ENCODE measurements at places on chromosomes 2 and 18. TPM values are rescaled to one million over a fixed set of nuclear protein-coding genes. Genes with fewer than 3 reads are reported as not detected.
A peak's percentile ranks its signal among the peaks of the same experiment; 100 is the strongest.

GRCh38 chr2:108870069-108870644 is 83.6 kb downstream of the CCDC138 start:
- no peak for DNase-seq

DNA sequence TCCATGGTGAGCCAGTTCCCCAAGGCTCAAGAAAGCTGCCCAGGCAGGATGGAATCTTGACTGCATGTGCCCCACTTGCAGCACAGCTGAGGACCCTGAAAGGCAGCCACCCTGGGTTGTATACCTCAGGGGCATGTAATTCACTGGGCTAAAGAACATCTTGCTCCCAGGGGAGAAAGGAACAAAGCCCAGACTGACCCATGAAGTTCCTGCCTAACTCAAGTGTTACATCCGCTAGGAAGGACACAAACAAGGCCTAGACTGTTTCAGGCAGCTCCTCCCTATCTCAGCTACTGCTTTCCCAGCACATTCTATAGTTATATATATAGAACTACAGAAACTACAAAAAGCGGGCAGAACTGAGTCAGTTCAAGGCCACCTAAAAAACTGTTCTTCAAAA is 69.0 kb downstream of the RBM43 start:
- DNase-seq: no peak

DNA sequence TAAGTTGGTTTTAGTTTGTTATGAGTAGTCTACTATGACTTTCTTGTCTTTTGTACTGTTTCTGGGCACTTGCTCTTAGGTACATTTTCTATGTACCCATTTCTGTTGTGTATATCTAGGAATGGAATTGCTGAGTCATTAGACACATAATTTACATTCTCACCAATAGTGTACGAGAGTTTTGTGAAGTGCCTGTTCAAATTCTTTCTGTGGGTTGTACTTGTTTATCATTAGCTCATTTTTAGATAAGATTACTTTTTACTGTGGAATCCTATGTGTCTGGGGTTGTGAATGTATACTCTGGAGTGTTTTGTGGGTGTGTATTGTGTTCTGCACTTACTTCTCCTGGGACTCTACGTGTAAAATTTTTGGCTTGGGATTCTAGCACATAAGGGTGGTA is 36.6 kb upstream of the CD28 start:
- no peak for DNase-seq

- no peak for DNase-seq
Measured at GRCh38 chr2:59560769-59561168, 992.7 kb downstream of the BCL11A start.

DNA sequence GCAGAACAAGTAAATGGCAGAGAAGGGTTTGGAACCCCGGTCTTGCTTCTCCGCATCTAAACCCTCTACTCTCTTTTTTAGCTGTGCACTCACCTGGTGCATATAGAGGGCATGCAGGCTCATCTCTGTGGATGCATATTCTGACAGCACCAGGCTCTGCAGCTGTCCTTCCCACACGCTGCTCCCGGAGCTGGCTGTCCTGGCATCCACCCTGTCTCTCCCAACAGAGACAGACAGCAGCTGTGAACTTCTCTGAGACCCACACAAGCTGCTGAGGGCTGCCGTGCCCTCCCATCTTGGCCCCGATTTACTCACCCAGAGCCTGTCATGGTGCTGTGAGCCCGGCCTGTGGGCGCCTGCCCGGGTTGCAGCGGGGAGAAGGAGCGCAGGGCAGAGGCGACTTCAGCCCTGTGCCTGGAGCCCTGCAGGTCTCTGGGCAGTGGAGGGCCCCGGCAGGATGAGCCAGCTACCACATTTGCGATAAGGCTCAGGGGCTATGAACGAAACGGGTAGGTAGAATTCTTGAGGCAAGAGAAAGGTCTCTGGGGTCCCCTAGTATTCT is 3.3 kb upstream of the ABCB6 start:
- DNase-seq: no peak

- peak; percentile 67 for DNase-seq
Measured at GRCh38 chr18:9516437-9517064, 41.2 kb downstream of the RALBP1 start.

DNA sequence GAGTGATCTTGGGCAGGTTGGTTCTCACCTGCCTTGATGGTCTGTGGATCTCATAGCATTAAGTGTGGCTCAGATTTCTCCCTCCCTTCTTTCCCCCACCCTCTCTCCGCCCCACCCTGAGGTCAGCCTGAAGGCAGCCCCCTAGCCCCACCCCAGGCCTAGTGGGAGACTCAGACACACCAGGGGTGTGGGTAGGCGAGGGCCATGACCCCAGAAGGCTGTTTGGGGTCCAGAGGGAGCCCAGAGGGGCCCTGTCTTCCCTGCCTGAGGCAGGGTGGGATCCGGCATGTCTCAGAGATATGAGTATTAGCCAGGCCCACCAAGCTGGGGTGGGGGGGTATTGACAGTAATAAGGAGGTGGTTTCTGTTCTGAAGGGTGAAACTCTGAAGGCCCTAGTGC is 160.5 kb downstream of the GLI2 start:
- no peak for DNase-seq

GRCh38 chr2:220310451-220310861 is 683.0 kb downstream of the SLC4A3 start:
- DNase-seq: no peak

GRCh38 chr18:71798986-71799673 is 745.0 kb downstream of the CBLN2 start:
- no peak for DNase-seq

DNA sequence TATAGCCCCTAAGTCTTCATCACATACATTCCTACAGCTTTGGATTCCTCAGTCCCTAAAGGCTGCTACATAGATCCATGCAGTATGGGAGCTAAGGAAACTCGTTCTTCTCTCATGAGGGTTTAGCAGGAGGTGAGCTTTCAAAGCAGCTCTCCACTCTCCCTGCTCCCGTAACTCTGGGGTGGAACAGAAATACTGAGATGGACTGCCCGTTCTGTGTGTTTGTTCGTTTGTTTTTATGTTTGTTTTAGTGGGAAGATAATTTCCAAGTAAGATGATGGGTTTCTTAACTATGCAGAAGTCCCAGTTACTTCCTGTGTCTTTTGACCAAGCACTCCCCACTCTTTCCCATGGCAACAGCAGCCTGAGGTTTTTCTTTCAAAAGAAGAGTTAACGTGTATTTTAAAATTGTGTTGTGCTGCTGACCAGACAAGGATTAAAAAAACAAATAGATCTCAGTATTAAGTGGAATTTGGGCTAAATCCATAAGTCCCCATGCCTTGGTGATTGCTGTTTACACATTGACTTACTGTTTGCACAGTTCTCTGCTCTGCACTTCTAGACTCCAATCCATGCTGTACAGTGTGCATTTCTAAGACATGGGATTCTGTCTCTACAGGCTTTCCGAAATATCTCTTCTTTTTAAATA is 156.4 kb upstream of the SH3BP4 start:
- DNase-seq: no peak

- no peak for DNase-seq
Measured at GRCh38 chr18:56358608-56359280, 279.6 kb downstream of the TXNL1 start.

DNA sequence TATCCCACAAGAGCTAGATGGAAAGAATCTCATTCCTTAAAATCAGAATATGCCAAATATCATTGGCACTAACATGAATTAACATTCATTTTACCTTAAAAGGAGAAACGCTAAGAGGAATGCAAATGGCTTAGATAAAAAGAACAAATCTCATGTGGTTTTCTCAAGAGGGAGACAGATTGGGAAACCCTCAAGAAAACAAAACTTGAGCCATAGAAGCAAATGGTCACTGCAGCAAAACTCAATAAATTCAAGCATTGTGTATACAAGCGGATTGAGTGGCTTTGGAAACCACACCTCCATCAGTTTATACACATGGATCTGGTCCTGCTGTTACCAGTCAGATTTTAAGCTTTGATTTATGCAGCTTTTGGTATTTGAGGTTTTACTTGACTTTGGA is 1331.8 kb upstream of the ZEB2 start:
- no peak for DNase-seq

DNA sequence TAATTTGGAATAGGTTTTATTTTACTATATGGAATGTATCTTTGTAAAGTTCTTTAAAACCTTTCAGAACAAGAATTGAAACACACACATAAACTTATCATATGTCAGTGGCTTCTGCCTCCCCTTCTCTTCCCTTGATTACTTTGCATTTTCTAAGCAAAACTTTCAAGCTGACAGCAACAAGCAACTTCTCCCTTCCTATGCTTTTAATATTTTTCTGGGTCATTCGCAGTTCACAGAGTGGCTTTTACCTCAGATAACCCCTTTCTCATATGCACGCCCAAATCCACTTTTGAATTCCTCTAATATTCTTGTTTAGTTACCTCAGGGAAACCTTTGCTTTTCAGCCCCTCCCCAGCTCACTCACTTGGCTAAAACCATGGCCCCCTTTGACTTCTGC is 36.7 kb upstream of the CDC42EP3 start:
- no peak for DNase-seq

DNA sequence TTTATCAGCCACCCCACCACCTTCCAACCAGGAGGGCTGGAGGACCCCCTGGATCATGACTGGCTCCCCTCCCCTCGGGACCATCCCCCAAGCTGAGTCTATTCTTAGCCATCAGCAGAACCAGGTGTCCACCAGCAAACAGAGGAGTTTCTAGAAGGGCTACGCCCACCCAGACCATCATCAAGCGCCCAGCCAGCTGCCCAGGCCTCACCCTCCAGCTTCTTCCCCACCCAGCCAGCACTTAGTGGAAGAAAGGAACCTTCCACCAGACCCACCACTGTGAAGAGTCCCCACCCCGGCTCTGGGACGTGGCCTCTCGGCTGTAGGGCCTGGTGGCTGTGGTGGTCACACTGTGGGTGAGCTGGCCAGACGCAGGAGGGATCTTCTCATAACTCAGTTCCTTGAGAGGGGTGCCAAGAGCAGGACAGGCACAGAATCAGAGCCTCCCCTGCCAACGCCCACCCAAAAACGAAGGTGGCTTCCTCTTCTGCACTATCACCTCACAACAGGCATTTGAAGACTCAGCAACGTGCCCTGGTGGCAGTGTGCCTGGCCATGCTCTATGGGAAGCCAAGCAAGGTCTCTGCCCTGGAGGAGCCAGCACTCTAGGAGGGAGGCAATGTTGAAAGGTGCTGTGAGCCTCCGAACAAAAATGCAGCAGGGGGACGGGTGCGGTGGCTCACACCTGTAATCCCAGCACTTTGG is 19.0 kb downstream of the BIN1 start:
- no peak for DNase-seq

DNA sequence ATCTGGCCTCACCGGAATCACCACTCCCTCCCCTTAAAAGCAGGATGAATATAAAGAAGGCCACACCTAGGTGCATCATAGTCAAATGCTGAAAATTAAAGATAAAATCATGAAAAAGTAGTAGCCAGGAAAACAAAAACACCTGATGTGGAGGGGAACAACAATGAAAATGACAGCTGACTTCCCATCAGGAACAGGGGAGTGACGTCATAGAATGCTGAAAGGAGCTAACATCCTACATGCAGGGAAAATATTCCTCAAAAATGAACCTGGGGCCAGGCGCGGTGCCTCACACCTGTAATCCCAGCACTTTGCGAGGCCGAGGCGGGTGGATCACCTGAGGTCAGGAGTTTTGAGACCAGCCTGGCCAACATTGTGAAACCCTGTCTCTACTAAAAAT is 108.1 kb downstream of the UGGT1 start:
- DNase-seq: no peak

DRC1 gene
- total RNA-seq: not detected

RTKN gene
- 56.2 TPM for total RNA-seq

CNDP1 gene
- total RNA-seq: not detected

ALKAL2 gene
- not detected for total RNA-seq

DSG1 gene
- not detected for total RNA-seq

CCDC74B gene
- 71.6 TPM for total RNA-seq

All from G401 (cell line).